ENCODE measurements at places on chromosomes 4 and X.
A peak's percentile ranks its signal among the peaks of the same experiment; 100 is the strongest.

DNA sequence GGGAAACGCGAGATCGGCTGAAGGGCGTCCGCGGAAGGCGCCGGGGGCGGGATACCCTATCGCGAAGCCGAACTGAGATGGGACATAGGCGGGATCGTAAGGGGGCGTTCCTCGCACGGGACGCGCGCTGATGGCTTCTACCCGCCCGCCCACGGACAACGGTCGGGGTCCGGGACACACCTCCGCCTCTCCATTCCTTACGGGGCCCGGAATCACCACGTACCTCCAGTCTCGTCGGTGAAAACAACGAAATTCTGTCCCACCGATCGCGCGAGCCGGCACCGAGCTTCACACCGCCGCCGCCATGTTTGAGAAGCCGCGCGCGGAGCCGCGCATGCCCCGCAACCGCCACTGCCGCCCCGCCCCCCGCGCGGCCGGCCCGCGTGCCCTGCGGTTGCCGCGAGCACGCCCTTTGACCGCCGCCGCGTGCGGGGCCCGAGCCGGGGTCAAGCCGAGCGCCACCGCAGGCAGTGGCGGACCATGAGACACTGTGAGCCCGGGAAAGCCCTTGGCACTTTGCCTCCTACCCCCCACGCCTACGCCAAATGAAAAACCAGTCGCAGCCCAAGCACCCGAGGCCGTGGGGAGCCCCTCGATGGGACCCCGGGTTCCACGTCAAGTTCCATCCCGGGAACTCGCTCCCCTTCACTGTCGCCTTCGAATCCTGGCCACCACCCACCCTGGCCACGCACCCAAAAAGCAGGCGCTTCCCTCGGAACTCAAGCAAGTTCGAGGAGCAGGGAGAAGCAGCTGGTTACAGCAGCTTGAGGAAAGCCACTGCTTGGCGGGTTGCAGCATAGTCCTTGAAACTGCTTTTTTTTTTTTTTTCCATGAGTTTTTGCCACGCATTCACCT is at the start of gene SCML2:
SCML2 (minus strand) TSS at position 320 of the 855 bp plus-strand sequence. CDS start 20,617 bp downstream, outside the sequence.
- DNase-seq = no peak

DNA sequence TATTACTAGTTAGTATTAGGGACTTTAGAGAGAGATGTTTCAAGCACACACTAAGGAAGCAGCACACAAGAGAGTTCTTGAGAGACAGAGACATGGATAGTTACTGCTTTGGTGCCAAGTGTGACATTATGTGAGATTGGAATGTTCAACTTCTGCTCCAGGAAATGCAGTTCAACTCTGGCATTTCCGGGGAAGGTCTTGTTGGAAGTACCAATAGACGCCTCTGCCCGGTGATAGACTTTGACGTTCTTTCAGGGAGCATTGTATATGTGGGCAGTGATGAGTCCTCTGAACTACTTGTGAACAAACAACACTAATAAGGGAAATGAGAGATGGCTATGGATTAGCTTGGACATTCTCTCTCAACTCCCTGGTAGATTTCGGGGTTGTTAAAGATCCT is 638.1 kb upstream of the BOD1L1 start:
- DNase-seq = no peak

- no peak for DNase-seq
These were observed 191.9 kb upstream of the MAB21L2 start for GRCh38 chr4:150389896-150390530.

- no peak for DNase-seq
These were observed 40.2 kb downstream of the VSIG4 start for GRCh38 chrX:65999563-66000148.

- DNase-seq = no peak
These were observed 7.9 kb upstream of the AMBN start for GRCh38 chr4:70583952-70584834.

DNA sequence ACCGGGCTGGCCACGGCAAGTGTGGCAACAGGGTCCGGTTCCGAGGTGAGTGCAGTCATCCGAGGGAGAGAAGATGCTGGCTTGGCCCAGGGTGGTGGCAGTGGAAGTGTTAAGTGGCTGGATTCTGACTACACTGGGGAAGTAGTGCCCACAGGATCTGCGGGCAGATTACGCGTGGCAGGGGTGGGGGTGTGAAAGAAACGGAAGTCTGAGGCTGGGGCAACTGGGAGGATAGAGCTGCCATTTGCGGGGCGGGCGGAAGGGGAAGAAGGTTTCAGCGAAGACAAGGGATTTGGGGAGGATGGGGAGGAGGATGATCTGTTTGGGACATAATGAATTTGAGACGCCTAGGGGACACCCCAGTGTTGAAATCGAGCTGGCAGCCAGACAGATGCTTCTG is 5.3 kb downstream of the RS1 start:
- no peak for DNase-seq

DNA sequence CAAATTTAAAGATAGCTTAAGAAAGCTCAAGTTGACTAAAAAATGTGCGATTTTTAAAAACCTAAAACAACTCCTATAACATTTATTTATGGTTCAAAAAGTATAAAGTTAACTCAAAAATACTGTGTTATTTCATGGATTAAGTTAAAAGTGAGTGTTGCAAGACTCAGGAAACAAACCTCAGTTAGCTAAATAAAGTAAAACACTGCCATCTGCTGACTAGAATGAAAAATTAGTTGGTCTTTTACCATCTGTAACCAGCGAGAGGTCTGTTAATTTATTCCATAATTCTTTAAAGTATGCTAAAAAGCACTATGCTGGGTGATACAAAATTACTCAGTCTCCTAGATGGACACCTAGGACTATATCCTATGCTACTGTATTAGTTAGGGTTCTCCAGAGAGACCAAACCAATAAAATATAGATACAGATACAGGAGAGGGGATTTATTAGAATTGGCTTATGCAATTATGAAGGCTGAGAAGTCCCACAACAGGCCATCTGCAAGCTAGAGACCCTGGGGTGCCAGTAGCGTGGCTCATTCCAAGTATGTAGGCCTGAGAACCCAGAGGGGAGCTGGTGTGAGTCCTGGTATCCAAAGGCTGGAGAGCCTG is 4.9 kb upstream of the WDFY3 start:
- no peak for DNase-seq

GRCh38 chr4:156111686-156112085 is 158.0 kb upstream of the CTSO start:
- no peak for DNase-seq

DNA sequence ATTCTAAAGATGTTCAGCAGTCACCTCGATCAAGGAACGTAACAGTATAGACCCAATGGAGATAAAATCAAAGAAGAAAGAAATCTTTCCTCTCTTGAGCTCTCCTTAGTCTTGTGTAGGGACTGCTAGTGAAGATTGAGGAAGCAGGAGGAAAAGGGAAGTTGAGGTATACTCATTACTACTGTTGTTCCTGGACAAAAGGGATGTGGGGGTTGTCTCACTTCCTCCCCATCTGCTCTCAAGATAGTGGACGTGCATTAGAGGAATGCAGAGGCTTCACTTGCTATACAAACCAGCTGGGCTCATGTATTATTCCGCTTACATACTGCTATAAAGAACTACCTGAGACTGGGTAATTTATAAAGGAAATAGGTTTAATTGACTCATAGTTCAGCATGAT is 208.9 kb upstream of the ARHGEF9 start:
- no peak for DNase-seq

DNA sequence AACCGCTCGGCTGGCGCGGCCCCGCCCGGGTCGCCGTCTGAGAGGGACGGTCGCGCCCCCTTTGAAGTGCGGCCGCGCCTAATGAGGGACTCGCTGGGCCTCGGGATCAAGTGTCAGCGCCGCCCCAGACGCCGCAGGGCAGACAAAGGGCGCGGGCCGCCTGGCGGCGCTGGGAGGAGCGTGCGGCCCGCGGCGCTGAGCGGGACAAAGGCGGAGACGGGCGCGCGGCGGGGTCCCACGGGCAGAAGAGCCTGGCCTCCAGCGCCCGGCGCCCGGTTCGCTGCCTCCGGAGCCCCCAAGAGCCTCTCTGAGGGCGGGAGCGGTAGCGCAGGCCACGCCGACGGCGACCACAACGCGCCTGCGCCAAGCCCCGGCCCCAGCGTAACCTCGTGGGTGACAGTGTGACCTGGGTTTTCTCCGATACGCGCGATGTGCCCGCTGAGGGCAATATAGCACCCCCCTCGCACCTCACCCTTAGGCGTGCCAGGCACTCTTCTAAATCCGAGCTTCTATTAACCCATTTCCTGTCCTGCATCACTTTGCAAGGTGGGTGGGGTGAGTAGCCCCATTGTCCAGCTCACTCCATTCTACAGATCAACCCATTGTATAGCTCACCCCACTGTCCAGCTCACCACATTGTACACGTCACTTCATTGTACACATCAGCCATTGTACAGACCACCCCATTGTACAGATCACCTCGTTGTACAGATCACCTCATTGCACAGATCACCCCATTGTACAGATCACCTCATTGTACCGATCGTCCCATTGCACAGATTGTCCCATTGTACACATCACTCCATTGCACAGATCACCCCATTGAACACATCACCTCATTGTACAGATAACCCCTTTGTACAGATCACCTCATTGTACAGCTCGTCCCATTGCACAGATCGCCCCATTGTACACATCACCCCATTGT is 33.7 kb upstream of the STX18 start:
- no peak for DNase-seq

DNA sequence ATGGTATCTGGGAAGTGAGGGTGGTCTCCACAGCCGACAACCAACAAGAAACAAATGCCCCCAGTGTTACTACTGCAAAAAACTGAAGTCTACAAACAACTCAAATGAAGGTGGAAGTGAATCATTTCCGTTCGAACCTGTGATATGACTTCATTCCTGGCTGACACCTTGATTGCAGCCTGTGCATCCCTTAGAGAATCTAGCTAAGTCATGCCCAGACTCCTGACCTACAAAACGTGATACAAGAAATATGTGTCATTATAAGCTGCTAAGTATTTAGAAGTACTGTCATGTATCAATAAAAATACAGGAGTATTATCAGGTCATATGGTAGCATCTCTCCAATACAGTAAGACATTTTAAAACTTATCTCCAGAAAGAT is 959.7 kb upstream of the LCORL start:
- DNase-seq = no peak

DNA sequence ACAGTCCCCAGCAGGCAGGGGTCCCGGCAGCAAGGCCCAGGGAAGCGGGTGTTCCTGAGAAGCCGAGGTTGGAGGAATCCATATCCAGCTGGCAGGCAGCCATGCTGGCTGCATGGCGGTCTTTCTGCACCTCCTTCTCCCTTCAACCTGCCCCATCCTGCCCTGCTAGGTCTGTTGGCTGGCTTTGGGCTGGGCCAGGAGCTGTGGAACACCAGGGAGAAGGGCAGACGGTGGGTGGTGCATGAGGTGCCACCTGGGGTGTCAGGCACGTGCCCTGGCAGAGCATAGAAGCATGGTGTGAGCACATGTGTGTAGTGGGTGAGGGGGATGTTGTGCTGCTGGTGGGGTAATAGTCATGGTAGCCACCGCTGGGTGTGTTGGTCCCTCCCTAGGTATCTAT is 150.1 kb downstream of the PJA1 start:
- DNase-seq = peak; percentile 17

- no peak for DNase-seq
These were observed 46.9 kb downstream of the ATP10D start for GRCh38 chr4:47531954-47532321.

DNA sequence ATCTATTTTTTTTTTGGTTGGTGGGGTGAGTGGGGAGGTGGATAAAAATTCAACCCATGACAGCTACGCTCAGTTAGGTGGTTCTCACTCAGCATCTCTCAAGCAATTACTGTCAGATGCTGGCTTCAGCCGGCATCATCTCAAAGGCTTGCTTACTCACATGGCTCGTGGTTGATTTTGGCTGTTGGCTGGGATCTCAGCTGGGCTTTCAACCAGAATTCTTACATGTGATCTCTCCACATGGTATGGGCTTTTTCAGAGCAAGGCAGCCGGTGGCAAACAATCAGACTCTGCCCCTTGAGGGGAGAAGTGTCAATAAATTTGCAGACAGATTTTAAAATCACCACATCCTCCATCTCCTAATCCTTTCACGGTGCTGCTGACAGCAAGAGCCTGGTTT is 47.2 kb downstream of the SLC34A2 start:
- no peak for DNase-seq

DNA sequence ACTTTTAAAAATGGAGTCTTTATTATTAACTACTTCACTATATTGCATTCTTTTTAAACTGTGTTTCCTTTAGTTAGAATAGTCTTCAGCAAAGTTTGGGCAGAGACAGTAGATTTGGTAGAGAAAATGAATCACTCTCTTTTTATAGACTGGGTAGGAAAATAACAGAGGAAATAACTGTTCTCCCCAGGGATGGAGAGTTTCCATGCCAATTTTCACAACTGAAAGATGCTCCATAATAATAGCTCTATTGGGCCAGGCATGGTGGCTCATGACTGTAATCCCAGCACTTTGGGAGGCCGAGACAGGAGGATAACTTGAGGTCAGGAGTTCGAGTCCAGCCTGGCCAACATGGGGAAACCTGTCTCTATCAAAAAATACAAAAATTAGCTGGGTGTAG is 13.1 kb downstream of the HSD17B13 start:
- DNase-seq = no peak

GRCh38 chrX:40109288-40110008 is 11.7 kb upstream of the BCOR start:
- DNase-seq = no peak

GRCh38 chrX:150864127-150864526 is 34.3 kb downstream of the CD99L2 start:
- no peak for DNase-seq

GRCh38 chrX:71666240-71667223 is 814 bp upstream of the LOC101059915 start:
- no peak for DNase-seq

DNA sequence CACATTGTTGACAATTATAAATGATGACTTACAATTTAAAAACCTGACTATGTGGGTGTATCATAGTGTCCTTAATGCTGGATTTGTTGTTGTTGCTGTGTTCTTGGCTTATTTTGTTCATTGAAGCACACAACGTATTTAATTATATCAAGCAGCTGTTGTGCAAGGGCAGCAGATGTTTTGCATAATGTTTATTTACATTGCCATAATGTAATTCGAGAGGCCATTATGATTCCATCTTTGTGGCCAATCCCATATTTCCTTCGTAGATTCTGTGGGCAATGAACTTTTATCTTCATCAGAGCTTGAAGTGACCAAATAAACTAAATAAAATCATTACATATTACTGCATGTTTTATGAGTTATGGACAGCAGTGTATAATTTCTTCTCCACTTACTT is 422.6 kb upstream of the GALNTL6 start:
- no peak for DNase-seq

DNA sequence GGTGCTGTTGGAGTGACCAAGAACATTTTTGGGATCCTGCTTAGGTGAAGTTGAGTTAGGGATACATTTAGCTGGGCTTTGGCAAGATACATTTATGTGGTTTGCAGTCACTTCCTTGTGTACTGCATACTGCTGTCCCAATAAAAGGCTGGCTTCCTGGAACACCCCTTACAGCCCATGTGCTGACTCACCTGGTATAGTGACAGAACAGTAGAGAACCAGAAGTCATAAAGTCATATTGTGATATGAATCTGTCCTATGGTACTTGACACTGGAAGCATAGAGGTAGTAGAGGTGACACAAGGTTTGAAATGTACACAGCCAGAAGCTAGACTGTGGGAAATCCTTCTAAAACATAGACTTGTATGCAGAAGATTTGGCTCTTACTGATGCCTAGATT is 55.3 kb upstream of the SLC25A43 start:
- no peak for DNase-seq

Data from esophagus muscularis mucosa (tissue), 4 donors.